Lung microvascular endothelial cell (primary cell): ENCODE measurements at places on chromosomes 1 and 21. TPM values are rescaled to one million over a fixed set of nuclear protein-coding genes. Genes with fewer than 3 reads are reported as not detected.
A peak's percentile ranks its signal among the peaks of the same experiment; 100 is the strongest.

Gene ZNF695
- total RNA-seq: 0.99 and 1.7 TPM in 2 replicates

Gene PKNOX1
- total RNA-seq: 4.6 and 8.9 TPM in 2 replicates

Gene OR2T2
- total RNA-seq: not detected in 2 replicates

Gene CELA3B
- under 0.01 TPM in 1 of 2 replicates, not detected in the other for total RNA-seq

Gene C1orf53
- total RNA-seq: 3.4 and 3.5 TPM in 2 replicates

Gene HSD17B7
- total RNA-seq: 19.2 and 19.4 TPM in 2 replicates

Gene PODN
- under 0.01 and 0.22 TPM in 2 replicates for total RNA-seq

Gene G0S2
- 0.20 and 3.7 TPM in 2 replicates for total RNA-seq

Gene FCRL1
- total RNA-seq: not detected in 2 replicates

Gene SLC6A9
- total RNA-seq: under 0.01 and 0.40 TPM in 2 replicates

Gene GPR25
- not detected in 2 replicates for total RNA-seq

Gene CELSR2
- total RNA-seq: 0.65 and 0.79 TPM in 2 replicates

Gene RTCA
- total RNA-seq: 27.0 and 27.5 TPM in 2 replicates

Gene KRTAP19-3
- total RNA-seq: not detected in 2 replicates

Gene FALEC
- total RNA-seq: not detected in 2 replicates

Gene COL8A2
- total RNA-seq: 0.44 and 1.6 TPM in 2 replicates

DNA sequence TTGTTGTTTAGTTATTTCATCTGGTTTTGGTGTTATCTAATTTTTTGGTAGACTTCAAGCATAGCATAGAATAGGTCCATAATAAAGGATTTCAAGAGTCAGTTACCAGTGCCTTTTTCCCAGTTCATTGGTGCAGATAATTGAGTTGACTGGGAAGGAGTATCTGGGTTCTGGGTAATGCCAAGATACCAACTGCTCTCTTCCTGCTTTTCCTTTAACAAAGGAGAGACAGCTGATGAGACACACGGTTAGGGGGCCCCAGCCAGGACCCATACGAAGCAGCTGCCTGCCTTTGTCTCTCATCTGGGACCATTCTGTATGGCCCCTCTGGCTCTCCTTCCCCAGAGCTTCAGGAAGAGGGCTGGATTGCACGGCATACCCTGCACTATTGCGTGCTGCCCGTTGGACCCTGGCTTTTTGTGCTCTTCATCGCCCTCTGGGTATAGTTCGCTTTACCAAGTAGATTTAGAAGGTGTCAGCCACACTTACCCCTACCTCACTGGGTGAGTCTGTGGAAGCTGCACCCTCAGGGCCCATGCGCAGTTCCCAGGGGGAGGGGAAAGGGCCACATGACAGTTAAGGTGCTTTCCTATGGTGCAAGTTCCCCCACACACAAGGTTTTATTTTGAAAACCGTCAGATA is 7.0 kb downstream of the NAV1 start:
- peak; percentile 48 for DNase-seq

DNA sequence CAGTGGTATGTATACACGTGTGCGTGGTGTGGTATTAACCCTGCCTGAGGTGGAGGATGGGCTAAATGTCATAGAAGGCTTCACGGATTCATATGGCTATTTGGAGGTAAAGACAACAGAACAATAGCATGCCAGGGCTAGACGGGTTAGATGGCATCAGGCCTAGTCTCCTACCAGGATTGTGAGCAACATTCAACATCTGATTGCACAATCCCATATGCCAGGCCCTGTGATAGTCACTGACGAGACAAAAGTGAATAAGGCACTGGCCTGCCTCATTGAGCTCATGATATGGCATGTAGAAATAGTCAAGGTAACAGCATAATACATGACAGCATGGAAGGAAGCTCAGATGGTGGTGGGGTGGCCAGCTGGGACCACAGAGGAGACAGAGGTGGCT is 167.1 kb upstream of the BEND5 start:
- no peak for DNase-seq

- no peak for DNase-seq
These were observed 156.9 kb downstream of the ASTN1 start for GRCh38 chr1:177007437-177008161.

DNA sequence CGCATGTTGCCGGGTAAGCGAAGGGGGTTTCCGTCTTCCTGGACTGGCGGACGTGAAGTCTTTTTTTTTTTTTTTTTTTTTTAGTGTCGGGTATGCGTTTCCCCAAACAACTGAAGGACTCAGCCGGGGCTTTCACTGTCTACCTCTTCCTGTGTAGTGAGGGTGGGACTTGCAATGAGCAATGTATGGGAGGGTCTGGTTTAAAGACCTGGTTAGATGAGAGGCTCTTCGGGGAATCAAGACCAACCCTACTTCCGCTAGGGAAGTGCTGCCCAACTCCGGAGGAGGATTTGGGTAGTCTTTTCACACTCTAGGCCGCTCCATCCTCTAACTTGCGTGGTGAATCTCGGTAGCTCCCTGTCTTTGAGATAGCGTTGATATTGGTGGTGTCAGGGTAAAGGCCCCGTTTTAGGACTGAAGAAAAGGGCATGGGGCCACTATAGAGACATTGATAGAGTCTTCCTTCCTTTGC is 754 bp downstream of the PRRC2C start:
- no peak for DNase-seq

DNA sequence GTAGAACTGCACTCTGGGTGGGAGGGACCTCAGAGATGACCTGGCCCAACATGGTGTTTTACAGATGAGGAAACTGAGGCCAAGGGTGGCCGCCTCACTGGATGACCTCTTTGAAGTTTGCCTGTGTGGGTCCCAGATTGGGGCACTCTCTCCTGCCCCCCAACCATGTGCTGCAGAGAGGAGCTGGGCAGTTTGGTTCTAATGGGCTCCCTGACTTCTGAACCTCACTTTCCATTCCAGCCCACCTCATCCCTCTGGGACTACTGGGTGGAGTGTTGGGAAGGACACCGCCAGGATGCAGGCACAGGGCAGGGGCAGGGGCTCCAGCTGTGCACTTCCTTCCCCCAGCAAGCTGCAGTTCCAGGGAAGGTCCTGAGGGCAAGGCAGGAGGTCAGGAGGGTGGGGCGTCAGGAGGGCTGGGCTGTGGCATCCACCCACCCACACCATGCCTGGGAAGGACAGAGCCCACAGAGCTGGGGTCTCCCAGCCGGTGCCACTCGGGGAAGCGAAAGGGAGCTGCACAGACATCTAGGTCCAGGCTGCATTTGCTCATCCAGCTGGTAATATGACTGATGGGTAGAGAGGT is 10.3 kb upstream of the EPS8L3 start:
- DNase-seq: no peak

GRCh38 chr1:45753248-45754037 is 3.0 kb upstream of the IPP start:
- no peak for DNase-seq

DNA sequence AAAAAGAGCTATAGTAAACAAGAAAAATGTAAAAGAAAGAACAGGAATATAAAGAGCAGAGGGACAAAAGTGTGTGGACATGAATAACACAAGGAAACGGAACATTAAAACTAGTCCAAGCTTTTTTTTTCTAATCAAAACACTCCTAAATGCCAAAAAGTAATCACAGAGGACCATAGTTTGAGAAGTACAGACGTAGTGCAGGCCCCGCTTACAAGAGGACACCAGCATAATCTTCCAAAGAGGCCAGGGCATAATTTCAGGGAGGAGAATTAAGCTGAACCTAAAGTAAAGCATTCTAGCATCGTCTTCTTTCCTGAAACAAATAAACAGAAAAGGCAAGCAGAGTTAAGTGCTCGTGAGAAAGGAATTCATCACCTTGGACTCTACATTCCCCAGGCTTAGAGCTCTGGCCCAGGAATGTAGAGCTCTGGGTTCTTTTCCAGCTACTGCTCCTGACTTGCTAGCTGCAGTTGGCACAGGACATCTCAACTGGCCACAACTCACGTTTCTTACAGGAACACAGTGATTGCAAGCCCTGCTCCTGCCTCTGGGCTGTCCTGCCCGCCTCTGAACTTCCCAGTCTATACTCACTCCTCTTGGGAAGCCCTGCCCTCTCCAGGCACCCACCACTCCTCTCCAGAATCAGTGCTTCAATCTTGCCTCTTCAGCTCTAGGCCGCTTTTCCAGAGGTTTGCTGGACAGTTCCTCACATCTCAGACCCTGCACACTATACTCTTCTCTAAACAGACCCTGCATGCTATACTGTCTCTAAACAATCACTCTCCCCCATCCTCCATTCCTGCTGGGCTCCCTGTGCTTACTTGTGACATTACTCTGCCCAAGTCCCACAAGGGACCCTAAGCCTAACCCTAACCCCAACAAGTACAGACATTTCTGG is 9.8 kb downstream of the RGS8 start:
- no peak for DNase-seq

DNA sequence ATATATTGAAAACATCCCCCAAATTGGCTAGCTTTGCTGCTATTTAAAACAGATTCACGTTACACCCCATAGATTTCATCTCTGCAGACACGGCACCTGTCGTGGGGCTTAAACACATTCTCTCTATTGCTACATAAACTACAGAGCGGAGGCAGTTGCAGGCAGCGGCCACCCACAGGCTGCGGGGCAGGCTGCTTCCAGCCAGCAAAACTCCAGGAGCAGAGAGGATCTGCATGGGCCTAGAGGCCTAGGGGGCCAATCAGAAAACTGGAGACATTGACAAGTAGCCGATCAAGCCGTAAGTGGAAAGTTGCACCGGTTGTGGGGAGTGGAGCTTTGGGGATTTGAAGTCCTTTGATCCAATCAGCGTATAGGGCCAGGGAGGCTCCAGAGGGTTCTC is 129.0 kb upstream of the KLHDC7A start:
- DNase-seq: no peak

DNA sequence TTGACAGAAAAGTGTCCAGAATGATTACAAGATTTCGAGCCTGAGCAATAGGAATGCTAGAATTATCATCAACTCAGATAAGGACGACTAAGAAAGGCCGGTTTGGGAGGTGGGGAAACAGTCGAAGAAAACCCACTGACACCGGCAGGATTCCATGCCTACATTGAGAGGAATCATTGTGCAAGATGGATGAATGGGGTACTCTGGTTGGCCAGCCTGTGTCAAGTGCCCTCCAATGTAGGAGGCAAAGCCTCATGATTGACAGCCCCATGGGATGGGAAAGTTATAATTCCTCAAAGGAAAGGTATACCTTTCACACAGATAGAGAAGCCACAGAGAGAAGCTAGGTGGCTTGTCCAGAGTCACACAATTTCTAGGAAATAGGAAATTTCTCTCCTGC is 153.5 kb upstream of the CTTNBP2NL start:
- DNase-seq: no peak

- DNase-seq: no peak
These were observed 18.1 kb downstream of the B3GALT5 start for GRCh38 chr21:39630827-39631226.

DNA sequence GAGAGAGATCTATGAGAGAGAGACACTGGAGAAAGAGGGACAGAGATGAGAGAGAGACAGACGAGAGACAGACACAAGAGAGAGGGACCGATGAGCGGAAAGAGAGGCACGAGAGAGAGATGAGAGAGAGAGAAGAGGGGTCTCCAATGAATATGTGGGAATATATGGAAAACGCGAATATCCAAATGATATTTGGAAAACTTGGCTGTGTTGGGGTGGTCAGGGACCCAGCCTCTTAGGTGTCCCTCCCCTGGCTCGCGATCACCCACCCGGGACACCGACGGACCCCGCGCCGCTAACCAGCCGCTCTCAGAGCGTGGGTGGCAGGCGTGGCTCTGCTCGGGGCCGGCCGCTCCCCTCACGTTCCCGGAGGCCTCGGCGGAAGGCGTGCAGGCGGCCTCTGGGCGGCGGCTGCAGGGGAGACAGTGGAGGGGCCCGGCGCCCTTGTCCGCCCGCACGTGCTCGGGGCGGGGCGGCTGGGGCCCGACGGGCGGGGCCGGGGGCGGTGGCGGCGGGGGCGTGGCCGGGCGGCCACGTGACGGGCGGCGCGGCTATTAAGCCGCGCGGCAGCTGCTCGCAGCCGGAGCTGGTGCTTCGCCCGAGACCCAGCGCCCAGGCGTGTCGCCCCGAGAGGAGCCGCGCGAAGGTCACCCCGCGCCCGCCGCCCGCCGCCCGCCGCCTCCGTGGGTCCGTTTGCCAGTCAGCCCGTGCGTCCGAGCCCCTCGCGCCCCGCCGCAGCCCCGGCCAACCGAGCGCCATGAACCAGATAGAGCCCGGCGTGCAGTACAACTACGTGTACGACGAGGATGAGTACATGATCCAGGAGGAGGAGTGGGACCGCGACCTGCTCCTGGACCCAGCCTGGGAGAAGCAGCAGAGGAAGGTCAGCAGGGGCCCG is at the start of gene ACTN2:
TSS of gene ACTN2 (plus strand) at position 583 of the 898 bp plus-strand sequence. CDS start at position 758, 175 bp downstream.
- peak; percentile 3 for DNase-seq

DNA sequence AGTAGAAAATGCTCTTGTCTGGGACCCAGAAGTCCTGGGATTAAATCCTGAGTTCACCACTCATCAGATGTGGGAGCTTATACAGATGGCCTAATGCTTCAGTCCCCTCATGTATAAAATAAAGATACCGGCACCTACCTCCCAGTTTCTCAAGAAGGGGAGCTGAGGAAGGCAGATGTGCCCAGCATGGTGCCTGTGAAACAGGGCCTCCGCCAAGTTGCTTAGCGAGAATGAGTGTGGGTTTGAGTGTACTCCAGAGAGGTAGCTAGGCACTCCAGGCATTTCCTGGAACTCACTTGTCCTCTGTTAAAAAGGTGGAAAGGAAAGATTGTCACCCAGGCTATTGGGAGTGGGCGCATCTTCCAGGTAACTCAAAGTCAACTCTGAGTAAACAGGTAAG is 37.8 kb downstream of the IER5 start:
- no peak for DNase-seq

DNA sequence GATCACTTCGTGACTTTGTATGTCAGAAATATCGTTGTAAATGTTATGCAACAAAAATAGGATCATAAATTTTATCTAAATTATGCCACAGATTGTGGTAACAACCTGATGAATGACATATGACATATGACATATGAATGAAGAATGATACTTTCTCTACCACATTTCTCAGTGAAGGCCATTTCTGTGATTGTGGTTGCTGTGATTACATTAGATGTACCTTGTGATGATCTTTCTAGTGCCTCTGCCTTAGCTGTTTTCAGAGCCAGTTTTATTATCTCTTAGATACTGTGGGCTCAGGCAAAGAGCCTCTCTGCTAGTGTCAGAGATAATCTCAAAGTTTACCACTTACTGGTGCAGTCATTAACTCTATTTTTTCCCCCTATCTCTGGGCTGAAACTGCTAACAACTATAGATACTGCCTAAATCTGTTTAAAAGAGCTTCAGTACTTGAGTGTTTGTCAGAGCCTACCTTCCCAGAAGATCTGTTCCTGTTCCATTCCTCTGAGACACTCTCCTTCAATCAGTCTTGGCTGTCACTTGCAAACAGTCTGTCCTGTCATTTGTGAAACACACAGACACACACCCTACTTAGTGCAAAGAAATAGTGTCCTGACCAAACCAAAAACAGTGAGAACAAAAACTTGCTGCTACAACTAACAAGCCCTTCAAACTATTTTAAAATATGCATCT is 55.5 kb downstream of the HMCN1 start:
- DNase-seq: no peak

DNA sequence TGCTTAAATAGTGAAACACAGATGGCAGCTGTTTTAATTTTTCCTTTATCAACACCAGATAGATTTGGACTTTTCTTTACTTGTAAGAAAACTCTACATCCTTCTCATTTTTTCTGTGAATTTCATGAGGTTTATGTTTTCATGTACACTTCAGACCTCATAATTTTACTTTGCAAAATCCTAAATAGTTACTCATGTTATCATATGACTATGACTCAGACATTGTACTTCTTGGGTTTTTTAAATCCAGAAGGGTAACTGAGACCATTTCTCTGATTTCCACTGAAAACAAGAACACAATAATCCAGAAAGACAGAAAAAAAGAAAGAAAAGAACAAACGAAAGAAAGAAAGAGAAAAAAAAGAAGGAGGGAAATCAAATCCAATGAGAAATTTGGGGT is 1021.6 kb downstream of the NCAM2 start:
- DNase-seq: no peak

- no peak for DNase-seq
These were observed 2.9 kb downstream of the DENND2C start for GRCh38 chr1:114666954-114667353.

GRCh38 chr1:112893288-112894009 is 62.5 kb downstream of the SLC16A1 start:
- DNase-seq: no peak
